NCI-H82 (cell line): ENCODE measurements at places on chromosomes 13 and 19.

DNA sequence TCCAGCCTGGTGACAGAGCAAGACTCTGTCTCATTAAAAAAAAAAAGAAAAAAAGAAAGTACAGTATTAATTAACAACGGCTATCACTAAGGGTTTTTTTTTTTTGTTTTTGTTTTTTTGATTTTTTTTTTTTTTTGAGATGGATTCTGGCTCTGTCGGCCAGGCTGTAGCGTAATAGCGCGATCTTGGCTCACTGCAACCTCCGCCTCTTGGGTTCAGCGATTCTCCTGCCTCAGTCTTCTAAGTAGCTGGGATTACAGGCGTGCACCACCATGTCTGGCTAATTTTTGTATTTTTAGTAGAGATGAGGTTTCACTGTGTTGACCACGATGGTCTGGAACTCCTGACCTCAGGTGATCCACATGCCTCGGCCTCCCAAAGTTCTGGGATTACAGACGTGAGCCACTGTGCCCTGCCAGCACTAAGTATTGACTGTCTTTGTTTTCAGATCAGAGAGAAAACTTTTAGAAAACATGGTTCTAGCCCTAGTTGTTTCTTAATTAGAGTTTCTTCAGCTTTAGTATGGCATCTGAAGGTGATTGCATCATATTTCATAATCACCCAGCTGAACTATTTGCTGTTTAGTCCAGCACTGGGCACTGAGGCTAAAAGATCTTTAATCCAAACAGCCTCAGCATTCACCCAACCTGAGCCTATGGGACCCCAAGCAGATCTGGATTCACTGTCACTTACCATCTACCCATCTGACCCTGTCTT is 2.7 kb upstream of the GATAD2A start:
- DNase-seq: no peak

DNA sequence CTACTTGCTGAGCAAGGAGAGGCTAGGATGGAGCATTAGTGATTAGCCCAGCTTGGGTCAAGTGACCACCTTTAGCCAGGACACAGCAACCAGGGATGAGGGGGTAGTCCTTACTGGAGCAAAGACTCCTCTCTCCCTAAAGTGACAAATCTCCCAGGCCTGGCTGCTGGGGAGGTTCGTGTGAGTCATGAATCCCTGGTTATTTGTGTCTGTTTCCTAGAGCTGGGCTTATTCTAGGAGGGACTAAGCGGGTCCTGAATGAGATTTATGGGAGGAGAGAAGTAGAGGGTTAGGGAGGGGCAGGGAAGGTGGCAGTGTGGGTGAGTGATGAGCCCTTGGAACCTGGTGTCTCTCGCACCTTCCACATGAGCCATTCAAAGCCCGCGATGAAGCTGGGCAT is 487.3 kb downstream of the TSHZ3 start:
- DNase-seq: no peak

DNA sequence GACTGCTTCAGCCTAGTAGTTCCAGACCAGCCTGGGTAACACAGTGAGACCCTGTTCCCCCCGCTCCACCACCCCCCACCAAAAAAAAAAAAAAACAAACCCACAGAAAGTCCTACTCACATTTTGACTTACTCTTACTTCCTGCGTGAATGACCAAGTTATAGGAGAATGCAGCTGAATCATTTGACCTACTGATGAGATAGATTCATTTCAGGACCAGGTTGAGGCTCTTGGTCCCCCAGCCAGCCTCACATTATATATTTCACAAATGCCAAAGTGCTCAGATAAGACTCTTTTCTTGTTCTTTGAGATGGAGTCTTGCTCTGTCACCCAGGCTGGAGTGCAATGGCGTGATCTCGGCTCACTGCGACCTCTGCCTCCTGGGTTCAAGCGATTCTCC is 70.2 kb downstream of the KLF5 start:
- no peak for DNase-seq

GRCh38 chr19:2221250-2221831 is 14.8 kb downstream of the PLEKHJ1 start:
- no peak for DNase-seq

GRCh38 chr13:95954266-95954665 is 98.9 kb downstream of the UGGT2 start:
- no peak for DNase-seq

- DNase-seq: peak; percentile 15
Observed at GRCh38 chr13:71618159-71618558, 248.8 kb downstream of the DACH1 start.

DNA sequence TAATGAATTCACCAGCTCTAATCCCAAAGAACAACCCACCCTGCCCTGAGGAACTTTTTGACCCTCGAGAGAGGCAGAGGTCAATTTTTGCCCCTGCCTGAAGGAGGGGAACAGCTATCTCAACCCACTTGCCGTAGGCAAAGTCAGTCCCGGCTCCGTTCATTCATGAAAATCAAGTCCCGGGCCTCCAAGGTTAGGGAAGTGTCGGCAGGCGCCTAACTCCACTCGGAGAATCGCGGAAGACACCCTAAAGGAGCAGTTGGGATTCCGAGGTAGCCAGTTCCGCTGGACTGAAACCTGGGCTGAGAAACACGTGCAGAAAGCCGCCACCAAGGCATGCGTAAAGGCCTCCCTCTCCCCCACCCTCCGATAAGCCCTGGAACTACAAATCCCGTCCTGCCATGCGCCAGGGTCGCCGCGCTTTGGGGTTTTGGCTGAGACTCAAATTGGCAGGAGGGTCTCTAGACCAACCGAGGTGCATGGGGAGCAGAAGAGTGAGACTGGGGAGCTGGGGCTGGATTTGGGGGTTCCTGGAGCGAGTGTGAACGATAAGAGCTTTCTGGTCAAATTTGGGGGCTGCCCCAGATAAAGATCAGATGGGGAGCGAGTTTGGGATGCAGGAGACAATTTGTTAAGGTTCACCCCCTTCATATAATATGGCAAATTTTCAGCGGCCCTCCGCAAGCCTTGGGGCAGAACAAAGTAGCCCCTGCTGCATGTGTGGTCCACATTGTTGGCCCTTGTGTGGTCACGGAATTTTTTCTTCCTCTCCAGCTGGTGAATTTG is at the start of gene TNPO2:
TNPO2 (minus strand) TSS at position 292 of the 786 bp plus-strand sequence. CDS start 2,955 bp downstream, outside the sequence.
- DNase-seq: peak; percentile 97

- no peak for DNase-seq
Observed at GRCh38 chr13:94713561-94714182, 1.3 kb upstream of the SOX21 start.

DNA sequence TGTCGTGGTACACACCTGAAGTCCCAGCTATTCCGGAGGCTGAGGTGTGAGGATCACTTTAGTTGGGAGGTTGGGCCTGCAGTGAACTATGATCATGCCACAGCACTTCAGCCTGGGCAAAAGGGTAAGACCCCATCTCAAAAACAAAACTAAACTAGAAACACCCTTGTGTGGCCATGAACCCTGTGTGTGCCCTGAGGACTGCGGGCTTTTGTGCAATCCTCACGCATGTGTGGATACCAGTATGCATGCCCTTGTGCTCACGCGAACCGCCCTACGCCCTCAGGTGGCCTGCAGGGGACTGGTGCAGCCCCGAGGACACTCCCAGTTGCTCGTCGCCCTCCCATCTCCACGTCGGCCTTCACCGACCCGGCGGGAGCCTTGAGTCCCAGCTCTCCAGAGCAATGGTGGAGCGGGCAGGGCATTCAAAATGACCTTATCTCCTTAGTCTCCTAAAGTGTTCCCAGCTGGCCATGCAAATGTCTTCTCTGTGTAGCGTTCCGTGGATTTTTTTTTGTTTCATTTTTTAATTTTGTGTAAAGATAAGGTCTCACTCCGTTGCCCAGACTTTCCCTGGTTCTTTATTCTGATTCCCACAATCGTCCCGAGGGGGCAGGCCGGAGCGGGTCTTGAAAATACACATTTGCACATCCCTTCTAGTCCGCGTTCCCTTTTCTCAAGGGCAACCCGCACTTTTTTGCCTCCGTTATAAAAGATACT is 868 bp upstream of the EGLN2 start:
- DNase-seq: peak; percentile 87

DNA sequence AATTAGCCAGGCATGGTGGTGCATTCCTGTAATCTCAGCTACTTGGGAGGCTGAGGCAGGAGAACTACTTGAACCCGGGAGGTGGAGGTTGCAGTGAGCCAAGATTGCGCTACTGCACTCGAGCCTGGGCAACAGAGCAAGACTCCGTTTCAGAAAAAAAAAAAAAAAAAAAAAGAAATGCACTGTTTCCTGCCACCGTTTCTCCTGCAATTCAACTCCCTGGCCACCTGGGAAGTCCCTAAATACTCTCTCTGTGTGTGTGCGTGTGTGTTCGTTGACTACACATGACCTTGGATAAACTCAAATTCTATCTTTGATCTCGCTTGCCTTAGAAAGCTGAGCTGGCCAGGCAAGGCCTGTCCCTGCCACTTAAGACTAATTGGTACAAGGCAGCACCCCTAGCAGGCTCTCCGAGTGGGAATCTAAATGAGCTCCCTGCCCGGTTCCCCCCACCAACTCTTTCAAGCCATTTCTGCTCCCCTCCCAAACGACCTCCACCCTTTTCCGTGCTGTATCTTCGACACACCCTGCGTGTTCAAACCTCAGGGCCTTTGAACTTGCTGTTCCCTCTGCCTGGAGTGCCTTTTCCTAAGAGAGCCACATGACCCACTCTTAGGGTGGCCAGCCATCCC is 5.2 kb upstream of the BCAT2 start:
- DNase-seq: peak; percentile 47

DNA sequence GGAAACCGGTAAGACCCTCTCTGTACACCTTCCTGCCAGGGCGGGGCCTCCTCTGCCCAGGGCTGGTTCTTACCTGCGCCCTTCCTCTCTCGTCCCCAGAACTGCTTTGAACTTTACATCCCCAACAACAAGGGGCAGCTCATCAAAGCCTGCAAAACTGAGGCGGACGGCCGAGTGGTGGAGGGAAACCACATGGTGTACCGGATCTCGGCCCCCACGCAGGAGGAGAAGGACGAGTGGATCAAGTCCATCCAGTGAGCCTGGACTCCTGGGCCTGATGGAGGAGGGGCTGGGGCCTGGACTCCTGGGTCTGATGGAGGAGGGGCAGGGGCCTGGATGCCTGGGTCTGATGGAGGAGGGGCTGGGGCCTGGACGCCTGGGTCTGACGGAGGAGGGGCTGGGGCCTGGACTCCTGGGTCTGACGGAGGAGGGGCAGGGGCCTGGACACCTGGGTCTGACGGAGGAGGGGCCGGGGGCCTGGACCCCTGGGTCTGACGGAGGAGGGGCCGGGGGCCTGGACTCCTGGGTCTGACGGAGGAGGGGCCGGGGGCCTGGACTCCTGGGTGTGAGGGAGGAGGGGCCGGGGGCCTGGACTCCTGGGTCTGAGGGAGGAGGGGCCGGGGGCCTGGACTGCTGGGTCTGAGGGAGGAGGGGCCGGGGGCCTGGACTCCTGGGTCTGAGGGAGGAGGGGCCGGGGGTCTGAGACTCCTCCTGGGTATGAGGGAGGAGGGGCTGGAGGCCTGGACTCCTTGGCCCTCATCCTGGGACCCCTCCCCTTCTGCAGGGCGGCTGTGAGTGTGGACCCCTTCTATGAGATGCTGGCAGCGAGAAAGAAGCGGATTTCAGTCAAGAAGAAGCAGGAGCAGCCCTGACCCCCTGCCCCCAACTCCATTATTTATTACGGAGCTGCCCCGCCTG is 9.4 kb downstream of the CYTH2 start:
- DNase-seq: no peak

GRCh38 chr19:5304486-5304885 is 36.1 kb downstream of the PTPRS start:
- DNase-seq: no peak

DNA sequence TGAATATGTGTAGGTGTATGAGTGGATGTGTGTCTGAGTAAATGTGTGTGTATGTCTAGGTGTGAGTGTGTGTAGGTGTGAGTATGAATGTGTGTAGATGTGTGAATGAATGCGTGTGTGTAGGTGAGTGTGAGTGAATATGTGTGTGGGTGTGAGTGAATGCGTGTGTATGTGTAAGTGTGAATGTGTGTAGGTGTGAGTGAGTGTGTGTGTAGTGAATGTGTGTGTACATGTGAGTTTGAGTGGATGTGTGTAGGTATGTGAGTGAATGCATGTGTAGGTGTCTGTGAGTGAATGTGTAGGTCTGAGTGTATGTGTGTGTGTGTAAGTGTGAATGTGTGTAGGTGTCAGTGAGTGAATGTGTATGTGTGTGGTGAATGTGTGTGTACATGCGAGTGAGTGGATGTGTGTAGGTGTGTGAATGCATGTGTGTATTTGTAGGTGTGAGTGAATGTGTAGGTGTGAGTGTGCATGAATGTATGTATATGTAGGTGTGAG is 201.0 kb upstream of the ZNF536 start:
- DNase-seq: no peak

- DNase-seq: peak; percentile 21
Observed at GRCh38 chr19:5137571-5138124, 168.7 kb downstream of the KDM4B start.

GRCh38 chr13:57933606-57934005 is 302.1 kb downstream of the PCDH17 start:
- no peak for DNase-seq

GRCh38 chr13:98272549-98272948 is 95.5 kb upstream of the RNF113B start:
- DNase-seq: peak; percentile 98

DNA sequence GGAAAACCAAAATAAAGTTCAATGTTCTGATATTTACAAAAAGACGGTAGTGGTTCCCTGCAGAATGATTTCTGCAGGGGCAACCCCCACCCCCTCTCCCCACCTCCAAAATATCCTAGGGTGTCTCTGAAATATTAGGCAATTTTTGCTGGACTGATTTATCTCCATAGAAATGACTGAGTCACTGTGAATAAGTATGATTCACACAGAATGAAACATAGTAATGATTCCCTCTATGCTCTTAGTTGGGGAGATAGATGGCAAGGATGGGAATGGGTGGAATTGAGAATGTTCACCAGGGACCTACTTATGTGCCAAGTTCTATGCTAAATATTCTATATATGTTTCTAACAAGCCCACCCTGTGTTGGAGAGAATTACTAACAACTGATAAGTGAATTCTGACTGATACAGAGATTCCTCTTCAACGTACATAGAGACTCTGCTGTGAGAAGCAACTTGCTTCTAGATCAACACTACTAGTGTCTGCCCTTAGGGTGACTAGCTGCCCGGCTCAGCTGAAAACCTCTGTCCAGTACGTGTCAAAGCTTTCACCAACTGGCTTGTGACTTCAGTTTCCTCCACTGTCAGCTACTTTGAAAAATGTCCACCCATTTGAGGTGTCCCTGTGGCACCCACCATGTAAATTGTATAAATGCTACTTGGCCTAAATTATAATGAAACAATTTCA is 38.4 kb upstream of the RAP2A start:
- DNase-seq: no peak

- DNase-seq: no peak
Observed at GRCh38 chr13:108003626-108004025, 211.7 kb downstream of the LIG4 start.
